Activated CD4-positive, alpha-beta memory T cell treated with anti-CD3 and anti-CD28 coated beads for 36 hours (primary cell): ENCODE measurements at places on chromosomes 3 and 15. TPM values are rescaled to one million over a fixed set of nuclear protein-coding genes. Genes with fewer than 3 reads are reported as not detected.
A peak's percentile ranks its signal among the peaks of the same experiment; 100 is the strongest.

MYEF2 gene
- total RNA-seq: 24.7 TPM

CLDN16 gene
- total RNA-seq: not detected

GRCh38 chr3:54951405-54951804 lies 23.5 kb upstream of the LRTM1 start:
- H3K36me3 ChIP-seq: no peaks in the 10 kb centered on the region
- no peak for DNase-seq
- no peaks in the 10 kb centered on the region for H3K4me1 ChIP-seq
- H3K4me3 ChIP-seq: no peak overlapping the region
- no peak overlapping the region for H3K27ac ChIP-seq

OCA2 gene
- not detected for total RNA-seq

- H3K27me3 ChIP-seq: no peaks in the 10 kb centered on the region
- peaks cover 16% of the 10 kb centered on the region for H3K36me3 ChIP-seq
- peak overlapping the region; percentile 40 for H3K27ac ChIP-seq
- no peak for DNase-seq
- H3K4me1 ChIP-seq: peaks cover 81% of the 10 kb centered on the region
- H3K4me3 ChIP-seq: no peak overlapping the region
These were observed 42.7 kb downstream of the SH3BP5 start for GRCh38 chr3:15289661-15290060.

DNA sequence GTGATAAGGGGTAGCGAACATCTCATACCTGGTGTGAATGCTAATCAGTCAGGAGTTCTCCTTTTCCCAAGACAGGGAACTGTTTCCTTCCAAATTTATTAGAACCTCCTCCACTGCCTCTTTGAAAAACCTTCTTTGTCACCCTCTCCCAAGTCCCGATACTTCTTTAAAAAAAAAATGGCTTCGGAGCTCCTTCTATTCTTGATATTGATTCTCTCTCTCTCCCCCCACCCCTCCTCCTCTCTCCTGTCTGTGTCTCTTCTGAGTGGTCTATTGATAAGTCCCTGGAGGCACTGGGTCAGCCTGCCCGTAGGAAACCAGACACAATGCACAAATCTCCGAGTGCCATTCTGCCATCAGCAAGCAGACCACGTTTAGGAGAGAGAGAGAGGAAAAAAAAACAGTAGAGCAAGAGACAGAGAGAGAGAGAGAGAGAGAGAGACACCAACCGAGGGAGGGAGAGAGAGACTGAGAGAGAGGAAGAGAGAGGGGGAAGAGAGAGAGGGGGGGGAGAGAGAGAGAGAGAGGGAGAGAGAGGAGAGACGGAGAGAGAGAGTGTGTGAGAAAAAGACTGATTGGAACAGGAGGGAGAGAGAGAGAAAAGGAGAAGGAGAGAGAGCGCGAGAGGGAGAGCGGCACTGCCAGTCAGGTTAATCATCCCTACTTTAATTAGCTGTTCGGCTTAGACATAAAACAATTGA lies 160.9 kb downstream of the TIGIT start:
- no peak overlapping the region for H3K27ac ChIP-seq
- no peak for DNase-seq
- peaks cover 2% of the 10 kb centered on the region for H3K4me1 ChIP-seq
- H3K4me3 ChIP-seq: no peak overlapping the region

GRCh38 chr3:118412503-118412902 lies 622.1 kb downstream of the IGSF11 start:
- no peaks in the 10 kb centered on the region for H3K27me3 ChIP-seq
- H3K36me3 ChIP-seq: no peaks in the 10 kb centered on the region
- no peak overlapping the region for H3K27ac ChIP-seq
- DNase-seq: no peak
